Sigmoid colon (tissue), 7 donors: ENCODE measurements at places on chromosomes 3 and 15. TPM values are rescaled to one million over a fixed set of nuclear protein-coding genes. Genes with fewer than 3 reads are reported as not detected.

GRCh38 chr3:60839246-60839645 lies 412.0 kb downstream of the FHIT start:
- no peak for DNase-seq

The NMNAT3 gene
- 6.8 TPM for total RNA-seq

The DCLK3 gene
- not detected for total RNA-seq

GRCh38 chr15:41881920-41882688 lies 11.7 kb downstream of the SPTBN5 start:
- no peak for DNase-seq

The PLSCR2 gene
- total RNA-seq = not detected

The BOC gene
- total RNA-seq = 120 TPM

DNA sequence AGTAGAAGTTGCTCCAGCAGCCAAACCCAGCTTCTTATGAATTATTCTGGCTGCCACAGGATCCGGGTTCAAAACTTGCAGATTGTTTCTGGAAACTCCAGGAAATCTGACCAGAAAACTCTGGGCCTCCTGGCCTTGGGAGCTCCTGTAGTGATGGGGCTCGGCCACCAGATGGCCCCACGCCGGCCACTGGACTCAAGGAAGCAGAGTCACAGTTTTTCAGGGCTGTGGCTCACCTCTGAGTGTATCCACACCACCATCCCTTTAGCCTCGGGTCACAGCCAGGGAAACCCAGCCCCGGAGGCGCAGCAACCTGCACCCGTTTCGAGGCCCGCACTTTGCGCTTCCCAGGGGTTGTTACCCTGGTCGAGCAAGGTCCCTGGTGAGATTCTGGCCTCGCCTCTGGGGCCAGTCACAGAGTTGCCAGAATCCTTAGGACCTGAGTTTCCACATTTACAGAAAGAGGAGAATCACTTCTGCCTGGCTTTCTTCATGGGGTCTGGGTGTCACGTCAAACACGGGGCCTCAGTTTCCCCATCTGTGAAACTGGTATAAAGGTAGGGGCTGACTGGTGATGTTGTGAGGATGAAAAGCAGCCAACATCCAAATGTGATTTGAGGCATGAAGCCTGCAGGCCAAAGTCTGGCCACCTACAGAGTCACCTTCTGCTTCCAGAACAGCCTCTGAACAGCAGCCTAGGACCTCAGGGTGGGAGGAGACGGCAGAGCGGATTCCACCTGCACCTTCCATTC lies 53.5 kb upstream of the LCTL start:
- peak; percentile 86 for DNase-seq

DNA sequence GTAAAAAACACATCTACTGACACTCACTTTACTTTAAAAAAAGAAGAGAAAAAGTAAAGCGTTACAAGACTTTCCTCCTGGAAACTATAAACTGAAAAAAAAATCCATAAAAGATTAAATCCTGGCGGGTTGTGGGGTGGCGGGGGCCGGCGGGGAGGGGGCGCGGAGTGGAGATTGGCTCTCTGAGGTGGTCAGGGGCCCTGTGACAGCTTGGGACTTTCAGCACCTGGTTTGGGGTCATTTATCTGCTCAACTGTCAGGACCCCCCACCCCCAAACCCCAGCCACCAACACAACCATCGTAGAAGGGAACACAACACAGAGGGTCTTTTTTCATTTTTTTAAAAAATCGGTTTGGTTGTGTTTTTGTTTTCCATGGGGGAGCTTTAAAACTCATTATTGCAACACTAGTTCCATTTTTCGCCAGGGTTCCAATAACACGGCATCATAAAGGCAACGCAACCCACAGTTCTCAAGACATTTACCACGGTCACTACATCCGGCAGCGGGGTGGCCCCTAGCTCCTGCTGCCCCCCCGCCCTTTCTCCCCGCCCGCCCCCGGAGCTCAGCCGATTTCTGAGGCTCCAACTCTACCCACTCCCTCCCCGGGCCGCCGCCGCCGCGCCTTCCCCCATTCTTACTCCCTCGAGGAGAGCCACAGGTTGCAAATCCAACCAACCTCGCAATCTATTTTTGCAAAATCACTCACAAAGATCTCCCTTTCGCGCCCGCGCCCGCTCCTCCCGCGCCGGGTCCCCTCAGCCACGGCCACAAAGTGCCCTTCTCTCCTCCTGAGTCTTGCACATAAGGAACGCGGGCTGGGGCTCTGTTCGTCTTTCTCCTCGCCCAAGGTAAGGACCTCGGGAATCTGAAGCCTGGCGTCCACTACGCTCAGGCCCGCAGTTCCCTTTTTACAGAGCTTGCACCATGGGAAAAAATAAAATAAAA lies 1.8 kb downstream of the BCL6 start:
- DNase-seq = peak; percentile 91
